ENCODE measurements at places on chromosomes 2 and 18.

DNA sequence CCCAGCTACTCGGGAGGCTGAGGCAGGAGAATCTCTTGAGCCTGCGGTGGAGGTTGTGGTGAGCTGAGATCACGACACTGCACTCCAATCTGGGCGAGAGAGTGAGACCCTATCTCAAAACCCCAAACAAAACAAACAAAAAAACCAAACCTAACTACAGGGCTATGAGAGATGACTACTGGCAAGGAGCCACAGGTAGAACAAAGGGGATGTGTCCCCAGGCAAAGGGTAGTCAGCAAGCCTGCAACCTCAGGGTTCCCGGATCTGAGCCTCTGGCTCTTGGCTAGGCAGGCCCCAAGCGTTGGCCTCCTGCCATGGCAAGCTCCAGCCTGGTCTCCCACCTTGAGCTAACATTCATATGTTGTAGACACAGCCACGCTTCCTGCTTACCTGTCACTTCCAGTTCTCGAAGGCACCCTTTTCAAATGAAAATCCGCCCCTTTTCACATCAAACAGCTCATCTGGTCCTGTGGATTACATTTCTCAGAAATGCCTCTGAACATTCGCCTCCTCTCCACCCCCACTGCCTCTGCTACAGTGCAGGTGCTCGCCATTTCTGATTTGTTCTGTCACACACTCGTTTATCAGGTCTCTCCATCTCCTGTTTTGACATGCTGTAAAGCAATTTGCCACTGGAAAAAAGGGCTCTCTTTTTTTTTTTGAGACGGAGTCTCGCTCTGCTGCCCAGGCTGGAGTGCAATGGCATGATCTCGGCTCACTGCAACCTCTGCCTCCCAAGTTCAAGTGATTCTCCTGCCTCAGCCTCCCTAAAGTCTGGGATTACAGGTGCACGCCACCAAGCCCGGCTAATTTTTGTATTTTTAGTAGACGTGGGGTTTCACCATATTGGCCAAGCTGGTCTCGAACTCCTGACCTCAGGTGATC lies 13.1 kb upstream of the ACTR3 start:
- DNase-seq, result peak; percentile 68

GRCh38 chr2:170113168-170113894 lies 64.6 kb upstream of the MYO3B start:
- no peak for DNase-seq

GRCh38 chr2:200025717-200026116 lies 70.3 kb downstream of the MAIP1 start:
- DNase-seq, result no peak

DNA sequence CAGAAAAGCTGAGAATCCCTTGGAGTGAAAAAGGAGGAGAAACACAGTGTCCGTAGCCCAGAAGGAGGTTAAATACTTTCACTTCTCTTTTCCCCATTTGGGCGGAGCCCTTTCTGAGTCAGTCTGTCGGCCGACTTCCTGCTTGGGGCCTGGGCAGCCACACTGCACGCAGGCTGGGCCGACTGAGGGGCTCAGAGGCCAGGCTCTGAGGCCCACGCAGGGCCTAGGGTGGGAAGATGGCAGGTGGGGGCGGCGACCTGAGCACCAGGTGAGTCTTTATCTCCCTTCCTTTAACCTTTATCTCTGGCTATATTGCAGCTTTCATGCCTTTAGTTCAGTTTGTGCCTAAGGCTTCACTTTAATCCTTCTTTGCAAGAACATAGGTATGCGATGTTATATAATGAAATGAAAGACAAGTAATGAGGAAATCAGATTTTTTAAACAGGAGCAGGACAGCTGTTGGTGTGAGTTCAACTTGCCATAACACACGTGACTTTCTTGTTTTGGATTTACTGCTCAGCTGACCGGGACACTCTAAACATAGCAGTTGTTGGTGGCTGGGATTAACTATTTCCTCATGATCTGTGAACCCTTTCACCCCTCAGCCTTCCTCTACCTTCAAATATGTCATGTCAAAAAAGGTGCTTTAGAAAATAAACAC lies at the start of gene SP100:
TSS of gene SP100 (plus strand) at position 141 of the 661 bp plus-strand sequence. CDS start at position 237, 96 bp downstream.
- DNase-seq, result peak; percentile 73

DNA sequence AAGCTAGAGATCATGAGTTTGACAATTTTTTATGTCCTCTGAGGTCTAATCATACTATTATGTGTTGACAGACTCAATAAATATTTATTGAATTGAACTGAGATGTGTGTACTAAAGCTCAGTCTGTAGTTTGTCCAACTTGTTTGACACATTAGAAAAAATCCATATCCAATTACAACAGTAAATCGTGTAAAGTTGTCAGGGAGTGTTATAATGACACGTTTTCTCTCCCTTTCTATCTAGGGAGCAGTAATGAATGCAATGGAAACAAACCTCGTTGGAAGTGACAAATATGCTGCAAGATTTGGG lies 28.4 kb downstream of the ITGA4 start:
- no peak for DNase-seq

GRCh38 chr2:223328578-223328977 lies 273.6 kb downstream of the SCG2 start:
- no peak for DNase-seq

- DNase-seq, result no peak
Measured at GRCh38 chr2:127954857-127955256, 69.1 kb upstream of the AMMECR1L start.

DNA sequence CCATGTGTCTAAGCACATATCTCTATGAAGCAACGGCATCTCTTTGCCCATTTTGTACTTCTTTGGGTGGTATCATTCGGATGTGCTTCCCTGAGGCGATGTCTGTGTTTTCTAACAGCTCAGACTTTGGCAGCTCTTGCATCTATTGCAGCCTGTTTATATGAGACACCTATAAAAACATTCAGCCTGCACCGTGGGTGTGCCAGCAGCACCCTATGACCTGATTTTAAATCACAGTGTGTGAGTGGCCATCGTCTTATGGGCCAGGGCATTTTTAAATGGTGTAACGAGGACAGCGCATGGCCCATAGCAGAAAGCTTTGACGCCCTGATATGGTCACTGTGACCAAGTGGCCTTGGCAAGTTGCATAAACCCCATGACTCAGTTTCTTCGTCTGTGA lies 12.9 kb downstream of the NPAS2 start:
- no peak for DNase-seq

DNA sequence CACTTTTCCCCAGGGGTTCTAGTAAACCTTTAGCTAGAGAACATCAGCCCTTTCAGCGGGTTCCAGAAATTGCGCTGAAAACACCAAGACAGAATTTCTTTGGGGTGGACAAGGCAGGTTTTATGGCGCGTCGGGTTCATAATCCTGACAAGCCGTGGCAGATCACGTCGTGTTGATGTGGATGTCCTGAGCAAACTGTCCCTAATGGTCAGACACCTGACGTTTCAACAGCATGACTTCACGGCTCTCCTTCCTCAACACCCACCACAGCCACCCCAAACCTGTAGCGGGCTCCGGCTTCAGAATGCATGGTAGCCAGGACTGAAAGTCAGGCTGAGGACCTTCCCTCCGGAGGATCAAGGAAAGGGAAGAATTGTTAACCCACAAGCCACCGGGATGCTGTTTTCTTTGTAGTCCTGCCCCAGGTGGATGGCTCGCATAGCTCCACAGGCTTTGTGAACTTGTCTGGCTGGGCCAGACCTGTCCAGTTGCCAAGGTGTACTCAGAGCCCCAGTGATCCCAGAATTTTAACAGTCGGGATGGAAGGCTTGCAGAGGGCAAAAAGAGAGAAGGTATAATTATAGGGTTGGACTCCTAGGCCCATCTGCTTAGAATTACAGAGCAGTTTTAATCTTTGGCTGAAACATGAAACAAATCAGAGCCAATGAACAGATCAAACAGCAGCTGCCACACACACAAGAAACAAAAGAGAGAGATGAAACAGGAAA lies 1.5 kb downstream of the APCDD1 start:
- no peak for DNase-seq

DNA sequence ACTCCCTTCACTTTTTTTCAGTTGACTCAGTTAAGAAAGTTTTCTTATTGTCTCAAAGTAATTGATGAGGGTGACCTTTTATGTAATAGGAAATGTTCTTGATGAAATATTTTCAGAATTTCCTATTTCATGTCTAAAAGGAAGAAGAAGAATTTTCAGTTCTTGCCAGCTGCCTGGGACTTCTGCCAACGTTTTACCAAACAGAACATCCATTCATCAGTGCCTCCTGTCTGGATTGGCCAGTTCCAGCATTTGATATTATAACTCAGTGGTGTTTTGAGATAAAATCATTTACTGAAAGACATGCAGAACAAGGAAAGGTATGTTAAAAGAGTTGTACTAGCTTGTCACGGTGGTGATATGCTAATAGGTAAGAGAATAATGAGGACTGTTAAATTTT lies 104.7 kb upstream of the MYO3B start:
- no peak for DNase-seq

GRCh38 chr2:239200646-239201530 lies 199.9 kb downstream of the HDAC4 start:
- DNase-seq, result no peak

DNA sequence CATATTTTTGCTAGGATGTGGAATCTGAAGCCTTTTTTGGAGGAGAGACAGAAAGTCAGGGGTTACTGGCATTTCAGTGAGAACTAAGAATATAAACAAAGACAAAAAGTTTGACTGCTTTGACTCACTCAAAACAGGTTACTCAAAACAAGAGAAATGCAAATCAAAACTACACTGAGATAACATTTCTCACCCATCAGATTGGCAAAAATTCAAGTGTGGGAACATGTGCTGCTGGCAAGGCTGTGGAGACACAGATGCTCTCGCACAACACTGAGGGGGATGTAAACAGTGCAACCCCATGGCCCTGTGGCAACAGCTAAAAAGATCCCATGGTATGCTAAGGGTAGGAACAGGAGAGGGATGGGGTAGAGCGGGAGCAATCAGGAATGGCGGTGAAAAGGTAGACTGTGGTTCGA lies 86.6 kb downstream of the DTNB start:
- peak; percentile 22 for DNase-seq

- DNase-seq, result no peak
Measured at GRCh38 chr2:39481611-39482010, 44.5 kb upstream of the MAP4K3 start.

GRCh38 chr2:167929484-167929883 lies 317.9 kb downstream of the STK39 start:
- no peak for DNase-seq

- no peak for DNase-seq
Measured at GRCh38 chr2:19575641-19576040, 217.2 kb upstream of the OSR1 start.

- DNase-seq, result no peak
Measured at GRCh38 chr2:37098416-37099118, 14.2 kb downstream of the GPATCH11 start.

- DNase-seq, result no peak
Measured at GRCh38 chr18:12299862-12300261, 8.2 kb upstream of the TUBB6 start.

DNA sequence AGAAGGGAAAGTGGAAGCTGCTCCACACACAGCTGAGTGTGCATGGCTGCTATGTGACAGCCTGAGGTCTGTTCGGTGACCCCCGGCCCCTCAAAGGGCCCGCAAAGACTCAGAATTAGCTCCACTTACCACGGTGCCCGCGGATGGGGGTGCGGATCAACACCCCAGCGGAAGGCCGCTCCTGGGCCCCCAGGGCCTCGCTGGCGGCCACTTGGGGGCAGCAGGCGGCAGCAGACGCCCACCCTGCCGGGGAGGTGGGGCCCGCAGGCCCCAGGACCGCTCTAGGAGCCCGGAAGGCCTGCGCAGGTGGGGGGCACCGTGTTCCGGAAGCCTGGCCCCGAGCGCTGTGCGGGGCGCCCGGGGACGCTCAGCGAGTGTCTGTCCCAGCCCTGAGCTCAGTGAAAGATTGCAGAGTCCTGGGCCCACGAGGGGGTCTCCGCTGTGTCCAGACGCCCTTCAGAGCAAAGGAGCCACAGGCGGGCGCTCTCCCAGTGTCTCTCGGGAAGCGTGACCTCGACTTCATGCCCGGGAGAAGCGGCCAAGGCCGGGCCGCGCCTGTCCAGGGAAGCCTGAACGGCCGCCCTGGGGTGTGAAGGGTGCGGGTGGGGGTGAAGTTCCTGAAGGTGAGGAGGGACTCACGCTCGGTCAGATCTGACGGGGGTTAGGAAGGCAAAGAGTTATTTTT lies 118.7 kb downstream of the VAPA start:
- DNase-seq, result no peak

DNA sequence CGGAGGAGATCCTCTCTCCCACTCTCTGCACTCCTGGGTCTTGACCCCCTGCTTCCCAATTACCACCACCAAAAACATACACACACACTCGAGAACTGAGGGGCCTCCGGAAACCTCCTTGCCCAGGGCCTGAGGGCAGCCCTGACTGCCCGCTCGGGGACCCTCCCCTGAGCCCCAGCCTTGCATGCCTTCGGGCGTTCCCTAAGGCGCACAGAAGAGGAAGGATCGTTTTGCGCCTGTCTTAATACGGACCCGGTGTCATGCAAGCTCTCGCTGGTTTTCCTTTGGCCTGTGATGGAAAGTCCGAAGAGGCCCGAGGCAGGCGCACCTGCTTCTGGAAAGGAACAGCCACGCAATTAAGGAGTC lies 19.8 kb downstream of the POU3F3 start:
- DNase-seq, result no peak

GRCh38 chr18:55650363-55650870 lies 62.4 kb upstream of the TCF4 start:
- DNase-seq, result no peak

DNA sequence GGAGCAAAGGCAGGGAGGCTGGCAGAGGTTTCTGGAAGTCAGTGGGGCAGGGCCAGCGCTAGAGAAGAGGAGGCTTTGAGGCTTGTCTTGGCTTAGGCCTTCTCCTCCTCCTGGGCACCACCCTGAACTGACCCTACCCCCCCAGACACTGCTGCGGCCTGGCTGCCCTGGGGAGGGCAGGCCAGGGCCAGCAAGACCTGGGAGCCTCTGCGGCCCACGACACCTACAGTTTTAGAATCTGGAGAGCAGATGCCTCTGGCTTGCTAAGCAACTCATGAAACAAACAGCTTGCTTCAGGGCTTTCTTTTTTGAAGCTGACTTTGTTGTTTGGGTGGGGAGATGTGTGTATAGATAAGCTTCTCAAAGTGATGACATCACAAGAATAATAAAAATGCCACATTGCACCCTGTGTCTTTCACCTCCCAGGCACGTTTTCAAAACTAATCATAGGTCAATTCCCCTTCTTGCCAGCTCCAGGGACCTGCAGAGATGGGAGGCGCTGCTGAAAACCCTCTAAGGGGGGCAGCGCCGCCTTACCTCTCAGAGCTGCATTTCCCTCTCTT lies 46.2 kb upstream of the SMAD7 start:
- no peak for DNase-seq

GRCh38 chr2:150994076-150994475 lies 267.6 kb downstream of the RBM43 start:
- no peak for DNase-seq

DNA sequence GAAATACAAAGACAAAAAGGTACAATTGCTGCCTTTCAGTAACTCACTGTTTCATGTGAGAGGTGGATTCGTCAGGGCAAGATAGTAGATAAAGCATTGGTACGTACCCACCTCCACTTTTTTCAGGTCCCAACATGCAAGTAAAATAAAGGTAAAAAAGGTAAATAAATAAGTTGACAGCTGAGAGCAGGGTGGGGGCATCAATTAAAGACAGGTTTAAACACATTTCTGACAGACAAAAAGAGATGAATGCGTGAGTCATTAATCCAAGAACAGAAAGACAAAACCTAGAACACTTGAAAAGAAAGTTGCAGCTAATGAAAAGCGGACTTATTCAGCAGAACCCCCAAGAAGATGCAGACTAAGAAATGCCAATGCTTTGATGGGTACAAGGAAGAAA lies 979.6 kb upstream of the CDH2 start:
- no peak for DNase-seq

GRCh38 chr2:239528146-239528545 lies 127.3 kb upstream of the HDAC4 start:
- DNase-seq, result no peak

GRCh38 chr2:44083054-44083453 lies 85.6 kb upstream of the PPM1B start:
- no peak for DNase-seq
